ENCODE measurements at places on chromosomes 12 and 14.

DNA sequence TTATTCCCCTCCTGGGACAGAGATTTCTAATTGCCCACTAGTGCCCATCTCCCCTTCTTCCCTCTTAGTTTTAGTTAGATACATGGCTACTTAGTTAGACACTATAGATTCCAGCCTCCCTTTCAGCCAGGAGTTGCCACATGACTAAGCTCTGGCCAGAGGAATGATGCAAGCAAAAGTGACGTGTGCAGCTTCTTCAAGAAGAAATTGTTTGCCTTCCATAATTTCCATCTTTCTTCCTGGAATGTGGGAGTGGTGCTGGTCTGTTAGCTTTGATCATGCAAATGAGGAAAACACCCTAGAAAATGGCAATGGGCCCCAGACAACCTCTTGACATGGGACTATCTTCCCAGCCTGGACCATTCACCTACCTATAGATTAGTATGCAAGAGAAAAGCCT, 21.4 kb downstream of the CCDC177 start:
- no peak for DNase-seq

DNA sequence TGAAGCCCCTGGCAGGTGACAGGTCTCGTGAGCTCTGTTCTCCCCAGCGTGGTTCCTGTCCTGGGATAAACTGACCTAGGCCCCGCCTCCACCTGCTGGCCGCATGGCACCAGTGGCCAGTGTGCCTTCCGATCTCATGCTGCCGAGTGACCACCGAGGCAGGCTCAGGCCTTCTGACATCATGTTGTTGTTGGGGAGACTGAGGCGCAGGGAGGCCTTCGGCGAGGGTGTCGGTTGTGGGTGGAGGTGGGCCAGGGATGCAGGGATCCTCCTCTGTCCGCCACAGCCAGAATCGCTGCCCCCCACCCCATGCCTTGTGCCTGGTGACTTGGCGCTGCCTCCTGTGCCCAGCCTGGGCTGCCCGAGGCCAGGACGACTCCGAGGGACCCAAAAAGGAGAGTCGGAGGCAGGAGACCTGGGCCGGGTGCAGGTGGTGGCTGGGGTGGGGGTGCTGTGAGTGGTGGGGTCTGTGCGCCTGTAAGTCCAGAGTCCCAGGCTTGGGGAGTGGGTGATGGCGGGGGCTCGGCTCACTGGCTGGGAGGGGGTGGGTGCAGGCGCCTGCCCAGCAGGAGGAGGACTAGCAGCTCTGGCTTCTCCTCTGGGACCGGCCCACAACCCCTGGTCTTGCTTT, 24.3 kb downstream of the ASPG start:
- DNase-seq, result no peak

- DNase-seq, result no peak
Measured at GRCh38 chr12:82055391-82055790, 296.2 kb upstream of the PPFIA2 start.

DNA sequence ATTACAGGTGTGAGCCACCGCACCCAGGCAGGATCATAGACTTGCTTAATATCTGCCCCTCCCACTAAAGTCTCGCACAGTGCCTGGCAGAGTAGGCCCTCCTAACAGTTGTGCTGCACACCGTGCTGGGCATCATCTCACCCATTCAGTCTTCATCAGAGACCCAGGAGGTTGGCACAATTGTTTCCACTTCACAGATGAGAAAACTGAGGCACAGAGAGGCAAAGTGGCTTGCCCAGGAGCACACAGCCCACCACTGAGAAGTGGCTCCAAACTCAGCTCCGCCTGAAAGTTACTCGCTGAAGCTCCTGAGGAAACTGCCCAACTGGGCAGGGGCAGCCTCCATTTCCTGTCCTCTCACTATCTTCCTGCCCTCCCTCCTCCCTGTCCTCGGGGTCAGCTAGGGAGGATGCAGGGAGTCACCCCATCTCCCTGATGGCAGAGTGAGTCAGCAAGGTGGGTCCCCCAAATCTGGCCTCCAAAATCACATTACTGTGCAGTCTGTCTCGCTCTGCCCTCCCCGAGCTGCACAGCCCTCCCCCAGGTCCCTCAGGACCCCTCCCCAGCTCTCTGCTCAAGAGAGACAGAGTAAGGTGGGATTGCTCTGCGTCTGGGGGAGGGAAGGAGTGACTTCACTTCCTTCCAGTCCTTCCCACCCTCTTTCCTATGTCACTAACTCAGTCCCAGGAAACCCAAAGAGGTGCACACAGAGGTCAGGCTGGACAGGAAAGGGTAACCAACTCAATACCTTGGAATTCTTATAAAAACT, 5.7 kb downstream of the SLC8B1 start:
- DNase-seq, result no peak

DNA sequence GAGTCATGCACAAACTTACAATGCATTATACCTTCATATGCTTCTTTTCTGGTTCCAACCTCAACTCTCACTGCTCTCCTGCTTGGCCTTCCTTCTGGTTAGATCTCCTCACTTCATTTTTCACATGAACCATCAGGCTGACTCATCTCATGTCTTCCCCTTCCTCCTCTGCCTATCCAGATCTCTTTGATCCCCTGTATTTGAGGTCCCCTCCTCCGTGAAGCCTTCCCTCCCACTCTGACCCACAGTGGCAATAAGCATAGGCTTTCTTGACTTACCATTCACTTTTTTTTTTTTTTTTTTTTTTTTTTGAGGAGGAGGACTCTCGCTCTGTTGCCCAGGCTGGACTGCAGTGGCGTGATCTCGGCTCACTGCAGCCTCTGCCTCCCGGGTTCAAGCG, 14.7 kb upstream of the ASIC1 start:
- DNase-seq, result no peak

DNA sequence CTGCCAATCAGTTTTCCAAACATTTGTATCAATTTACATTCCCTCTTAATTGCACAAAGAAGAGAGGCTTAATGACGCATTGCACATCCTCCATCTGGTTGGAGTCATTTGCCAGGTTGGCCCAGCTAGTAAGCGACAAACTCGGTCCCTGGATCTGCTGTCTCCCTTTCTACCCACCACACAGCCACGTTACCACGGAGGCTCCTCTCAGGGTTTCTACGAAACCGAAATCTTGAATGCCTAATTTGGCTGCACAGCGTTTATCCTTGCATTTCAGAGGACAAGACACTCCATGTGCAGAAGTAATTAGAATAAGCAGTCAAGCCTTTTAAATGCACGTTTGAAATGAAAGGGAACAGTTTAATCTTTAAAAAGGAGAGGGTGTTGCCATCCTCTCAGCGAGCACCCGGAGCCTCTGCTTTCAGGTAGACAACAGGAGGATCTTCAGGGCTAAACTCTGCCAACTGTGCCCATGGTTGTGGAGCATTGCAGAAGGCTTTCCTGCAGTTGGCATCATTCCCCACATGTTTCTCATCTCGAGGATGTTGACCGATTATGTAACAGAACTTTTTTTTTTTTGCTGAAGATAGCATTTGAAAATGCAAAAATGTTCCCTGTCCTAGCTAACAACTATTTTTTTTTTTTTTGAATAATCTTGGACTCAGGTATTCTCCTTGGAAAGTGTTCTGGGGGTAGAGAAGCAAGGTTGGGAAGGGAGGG, 37.8 kb downstream of the SLC24A4 start:
- DNase-seq, result no peak

DNA sequence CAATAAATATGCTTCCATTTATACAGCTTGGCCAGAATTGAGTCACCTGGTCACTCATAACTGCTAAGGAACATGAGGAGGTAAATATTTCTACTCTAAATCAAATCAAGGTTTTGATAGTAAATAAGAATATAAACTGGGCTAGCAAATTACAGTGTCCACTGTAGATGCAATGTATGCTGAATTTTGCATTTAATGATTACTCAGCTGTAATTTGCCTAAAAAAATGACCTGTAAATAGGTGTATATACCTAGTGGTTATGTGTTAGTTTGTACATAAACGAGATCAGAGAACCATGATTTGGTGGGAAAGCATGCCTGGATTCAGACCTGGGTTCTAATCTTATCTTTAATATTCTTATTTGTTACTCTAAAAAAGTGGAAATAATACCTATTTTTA, 76.6 kb upstream of the CNTN1 start:
- DNase-seq, result no peak

DNA sequence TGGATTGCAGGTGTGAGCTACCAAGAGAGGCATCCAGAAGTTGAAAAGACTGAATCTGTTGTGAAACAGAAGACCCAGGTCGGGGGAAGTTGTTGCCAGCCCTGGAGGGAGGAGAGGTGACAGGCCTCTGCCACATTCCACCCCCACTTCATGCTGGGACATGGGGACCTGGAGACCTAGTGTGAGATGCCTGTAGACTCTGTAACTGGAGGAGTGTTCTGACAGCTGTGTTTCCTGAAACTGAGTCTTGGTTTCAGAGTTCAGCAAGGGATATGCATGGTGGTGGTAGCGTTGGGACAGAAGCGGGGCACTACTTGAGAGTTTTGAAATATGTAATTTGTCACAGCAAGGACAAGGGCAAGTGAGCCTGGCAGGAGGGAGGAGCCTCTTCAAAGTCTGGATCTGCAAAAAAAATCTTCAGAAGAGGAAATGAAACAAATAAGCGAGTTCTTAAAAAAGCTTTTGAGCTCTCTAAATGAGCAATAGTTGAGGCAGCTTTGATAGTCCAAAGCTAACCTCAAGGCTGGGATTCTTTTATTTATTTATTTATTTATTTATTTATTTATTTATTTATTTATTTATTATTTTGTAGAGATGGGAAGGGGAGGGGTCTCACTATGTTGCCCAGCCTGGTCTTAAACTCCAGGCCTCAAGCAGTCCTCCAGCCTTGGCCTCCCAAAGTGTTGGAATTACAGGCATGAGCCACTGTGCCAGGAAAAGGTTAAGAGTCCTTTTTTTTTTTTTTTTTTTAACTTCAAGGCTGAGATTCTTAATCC, 58.9 kb upstream of the EEA1 start:
- DNase-seq, result no peak

DNA sequence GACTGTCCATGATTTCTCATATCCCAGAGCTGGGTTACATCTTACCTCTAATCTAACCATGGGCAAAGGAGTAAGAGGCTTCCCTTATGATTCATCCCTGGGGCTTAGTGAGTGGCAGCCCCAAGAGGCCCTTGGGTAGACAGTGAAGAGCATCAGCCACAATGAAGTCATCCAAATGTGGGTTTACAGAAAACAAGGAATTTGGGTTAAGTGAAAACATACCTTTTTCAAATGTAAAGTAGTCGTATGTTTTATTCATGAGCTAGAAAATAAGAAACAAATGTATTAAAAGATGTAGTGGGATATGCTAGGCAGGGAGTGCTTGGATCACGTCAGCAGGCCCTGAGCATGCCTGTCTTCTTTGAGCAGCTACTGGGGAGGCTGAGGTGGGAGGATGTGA, 54.0 kb upstream of the ELK3 start:
- DNase-seq, result no peak

- DNase-seq, result no peak
Measured at GRCh38 chr14:50804181-50804721, 26.7 kb downstream of the NIN start.

GRCh38 chr12:123267335-123267920, 4.2 kb downstream of the CDK2AP1 start:
- no peak for DNase-seq
